ENCODE measurements at places on chromosomes 1 and 21.

- no peak for DNase-seq
Measured at GRCh38 chr1:175794586-175794985, 51.2 kb upstream of the TNR start.

GRCh38 chr1:237219751-237220642 lies 178.0 kb downstream of the RYR2 start:
- DNase-seq: no peak

- no peak for DNase-seq
Measured at GRCh38 chr1:21436488-21437340, 3.2 kb upstream of the NBPF3 start.

- DNase-seq: no peak
Measured at GRCh38 chr21:44789880-44790279, 11.7 kb downstream of the UBE2G2 start.

DNA sequence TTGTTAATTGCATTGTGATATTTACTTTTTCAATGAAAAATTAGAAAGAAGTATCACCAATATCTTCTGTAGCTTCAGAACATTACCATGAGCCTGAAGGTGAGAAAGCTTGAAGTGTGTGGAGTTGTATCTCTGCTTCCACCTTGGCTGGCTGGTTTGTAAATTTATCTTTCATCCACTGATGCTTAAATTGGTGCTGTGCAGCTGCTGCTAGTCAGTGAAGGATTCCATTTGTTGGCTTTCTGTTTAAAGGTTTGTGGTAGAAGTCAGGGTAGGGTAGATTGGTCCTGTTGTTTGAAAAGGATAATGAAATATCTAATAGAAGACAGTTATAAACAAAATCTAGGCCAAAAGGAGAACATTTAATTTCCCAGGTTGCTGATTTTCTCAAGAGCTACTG lies 105.7 kb downstream of the C1orf21 start:
- DNase-seq: no peak

DNA sequence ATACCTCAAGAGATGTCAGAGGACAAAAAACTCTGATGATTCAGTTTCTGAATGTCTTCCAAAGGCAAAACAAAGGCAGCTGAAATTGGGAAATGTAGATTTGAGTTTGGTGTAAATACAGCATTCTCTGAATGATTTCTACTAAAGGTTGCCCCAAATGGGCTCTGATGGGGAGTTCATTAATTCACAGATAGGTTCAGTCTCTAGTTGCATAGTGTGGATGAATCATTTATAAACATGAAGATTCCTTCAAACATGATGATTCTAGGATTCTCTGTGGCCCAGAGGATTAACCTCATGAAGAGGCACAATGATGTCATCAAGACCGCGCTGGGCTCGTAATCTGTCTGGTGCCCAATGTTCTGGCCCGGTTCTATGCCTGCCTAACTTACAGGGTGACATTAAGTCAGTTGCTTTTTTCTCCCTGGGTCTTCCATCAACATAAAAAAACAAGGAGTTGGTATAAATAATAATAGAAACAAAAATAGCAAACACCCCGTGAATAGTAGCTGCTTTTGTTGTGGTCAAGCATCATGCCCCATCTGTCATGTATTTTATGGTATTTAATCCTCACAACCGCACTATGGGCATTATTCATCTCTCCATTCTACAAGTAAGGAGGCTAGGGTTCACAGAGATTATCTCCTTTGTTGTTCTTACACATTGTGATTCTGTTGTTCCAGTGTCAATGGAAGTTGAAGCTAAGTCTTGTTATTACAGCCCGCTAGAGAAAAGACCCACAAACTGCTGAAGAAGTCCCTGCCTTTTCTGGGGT lies 509.6 kb upstream of the USP24 start:
- no peak for DNase-seq

- no peak for DNase-seq
Measured at GRCh38 chr21:38955495-38955894, 149.8 kb downstream of the ETS2 start.

DNA sequence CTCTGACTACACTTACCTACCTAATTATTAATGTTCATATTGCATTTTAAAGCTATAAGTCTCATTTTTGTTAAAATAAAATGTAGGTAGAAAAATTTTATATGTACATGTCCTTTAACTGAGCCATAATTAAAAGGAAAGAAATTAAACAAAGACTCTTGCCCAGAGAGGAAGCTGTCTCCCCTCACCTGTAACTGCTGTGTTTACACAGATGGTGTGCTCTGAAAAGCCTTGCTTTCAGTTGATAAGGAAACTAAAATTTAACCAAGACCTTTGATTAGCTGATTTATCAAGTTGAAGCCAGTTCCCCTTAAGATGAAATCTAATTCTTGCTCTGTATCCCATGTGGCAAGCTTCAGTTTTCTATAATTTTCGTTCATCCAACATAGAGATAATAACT lies 213.5 kb downstream of the LYPLAL1 start:
- DNase-seq: no peak

DNA sequence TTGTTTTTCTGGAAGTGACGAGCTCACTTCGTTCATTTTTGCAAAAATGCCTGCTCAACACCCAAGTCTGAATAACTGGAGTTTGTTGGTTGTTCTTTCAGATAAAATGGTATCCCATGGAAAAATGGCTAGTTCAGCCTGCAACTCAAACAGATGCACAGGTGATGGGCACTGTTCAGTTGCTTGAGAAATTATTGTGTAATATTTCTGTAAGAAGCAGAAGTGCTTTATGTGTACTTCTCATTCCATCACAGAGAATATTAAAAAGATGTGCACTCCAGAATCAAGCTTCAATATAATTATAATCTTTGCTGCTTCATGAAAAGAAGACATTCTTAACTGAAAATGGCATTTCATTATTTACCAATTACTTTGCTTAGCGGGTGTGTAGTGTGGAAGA lies 9.1 kb downstream of the SYT2 start:
- no peak for DNase-seq

DNA sequence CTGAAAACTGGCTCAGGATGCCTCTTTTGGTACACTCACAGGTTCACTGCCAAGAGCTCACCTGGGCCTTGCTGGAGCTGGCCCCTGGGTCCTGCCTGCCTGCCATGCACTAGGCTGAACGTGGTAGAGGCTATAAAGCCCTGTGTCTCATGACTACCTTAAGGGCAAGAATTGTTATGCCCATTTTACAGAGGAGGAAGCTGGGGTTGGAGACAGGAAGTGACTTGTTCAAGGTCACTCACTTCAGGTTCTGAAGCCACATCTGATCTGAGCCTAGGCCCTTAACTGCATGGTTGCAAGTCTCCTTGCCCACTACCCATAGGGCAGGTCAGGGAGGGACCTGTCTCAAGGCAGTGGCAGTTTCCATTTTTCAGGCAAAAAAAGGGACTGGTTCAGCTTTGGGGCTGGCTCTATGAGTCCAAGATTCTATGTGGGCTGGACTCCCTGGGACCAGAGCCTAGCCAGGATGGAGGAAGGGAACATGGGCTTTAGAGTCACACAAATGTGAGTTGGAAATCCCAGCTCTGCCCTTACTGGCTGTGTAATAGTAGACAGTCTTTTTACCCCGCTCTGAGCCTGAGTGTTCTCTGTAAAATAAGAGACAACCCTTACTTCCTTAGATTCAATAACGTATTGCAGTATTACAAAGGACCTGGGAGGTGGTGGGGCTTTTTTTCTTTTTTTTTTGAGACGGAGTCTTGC lies 7.8 kb downstream of the STK40 start:
- DNase-seq: no peak

DNA sequence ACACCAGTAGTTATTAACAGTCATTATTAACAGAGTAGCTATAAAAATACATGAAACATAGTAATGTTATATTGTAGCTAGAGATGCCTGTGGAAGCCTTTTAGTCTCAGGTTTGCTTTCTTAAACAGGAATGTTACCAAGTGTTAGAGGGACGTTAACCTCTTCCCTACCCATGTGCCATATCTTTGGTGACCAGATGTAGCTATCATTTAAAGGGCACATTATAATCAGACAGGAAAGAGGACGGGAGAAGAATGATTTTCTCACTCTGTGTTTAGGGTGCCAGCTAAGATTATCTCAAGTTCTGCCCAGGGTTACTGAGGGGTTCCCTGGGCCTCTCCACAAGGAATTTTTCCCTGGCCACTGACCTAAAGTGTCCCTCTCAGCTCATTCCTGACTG lies 20.9 kb upstream of the UBL4B start:
- no peak for DNase-seq

GRCh38 chr1:233355841-233356704 lies 28.5 kb downstream of the MAP3K21 start:
- no peak for DNase-seq

DNA sequence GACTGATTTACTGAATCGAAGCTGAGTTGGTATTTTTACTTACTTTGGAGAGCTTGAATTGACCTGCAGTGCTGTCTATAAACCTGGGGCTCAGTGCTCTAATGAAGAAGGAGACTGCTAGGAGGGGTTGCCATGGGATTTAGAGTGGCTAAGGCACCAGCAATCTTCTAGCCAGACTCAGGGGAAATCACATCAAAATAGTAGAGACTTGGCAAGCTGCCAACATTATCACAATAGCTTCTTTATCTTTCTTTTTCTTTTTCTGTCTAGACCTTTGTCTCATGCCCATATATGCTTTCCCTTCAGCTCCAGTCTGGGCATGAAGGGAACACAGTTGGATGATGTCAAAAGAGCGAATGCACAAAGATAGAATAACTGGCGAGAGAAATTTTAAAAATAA lies 301.1 kb upstream of the DPYD start:
- DNase-seq: no peak

DNA sequence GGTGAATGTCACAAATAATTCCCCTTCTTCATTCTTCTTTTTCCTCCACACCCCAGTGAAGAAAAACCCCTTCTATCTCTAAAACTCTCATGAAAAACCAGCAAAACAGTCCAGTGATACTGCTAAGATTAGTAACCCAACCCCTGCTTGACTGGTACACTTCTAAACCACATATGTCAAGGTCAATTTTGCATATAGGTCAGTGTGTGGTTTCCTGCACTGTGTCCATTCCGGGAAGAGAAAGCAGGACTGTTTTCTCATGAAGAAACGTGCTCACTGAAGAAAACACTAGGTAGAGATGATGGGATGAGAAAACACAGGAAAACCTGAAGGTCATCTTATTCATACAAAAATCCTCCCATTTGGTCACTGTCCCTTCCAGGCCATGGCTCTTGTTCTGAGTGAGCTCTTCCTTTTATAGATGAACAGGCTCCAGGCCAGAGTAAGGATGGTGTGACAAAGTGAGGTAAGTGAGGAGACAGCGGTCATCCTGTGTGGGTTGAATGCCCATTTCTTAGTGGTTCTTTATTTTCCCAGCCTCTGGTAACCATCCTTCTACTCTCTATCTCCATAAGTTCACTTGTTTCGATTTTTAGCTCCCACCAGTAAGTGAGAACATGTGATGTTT lies 122.7 kb downstream of the FASLG start:
- DNase-seq: no peak

DNA sequence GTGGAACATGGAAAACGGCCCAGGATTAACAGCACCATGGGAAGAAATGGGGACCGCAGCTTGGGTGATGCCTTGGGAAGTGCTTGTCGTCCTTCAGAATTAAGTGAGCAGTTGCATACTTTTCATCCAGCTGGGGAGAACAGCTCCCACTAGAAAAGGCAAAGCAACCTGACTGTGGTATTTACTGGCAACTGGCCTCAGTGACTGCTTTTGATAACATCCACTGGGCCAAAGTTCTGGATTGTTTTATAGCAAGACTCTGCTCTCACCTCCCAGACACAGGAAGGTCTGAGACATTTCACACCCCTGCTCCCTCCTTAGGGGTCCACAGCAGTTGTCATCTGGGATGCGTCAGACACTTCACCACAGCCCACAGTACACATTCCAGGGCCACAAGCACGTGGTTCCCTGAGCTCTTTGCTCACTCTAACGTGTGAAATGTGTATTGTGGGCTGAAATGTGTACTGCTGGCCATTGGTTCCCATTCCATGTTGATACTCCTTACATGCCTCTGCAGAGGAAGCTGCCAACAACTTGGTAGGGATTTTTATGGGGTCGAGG lies 6.6 kb downstream of the PAPPA2 start:
- DNase-seq: no peak

DNA sequence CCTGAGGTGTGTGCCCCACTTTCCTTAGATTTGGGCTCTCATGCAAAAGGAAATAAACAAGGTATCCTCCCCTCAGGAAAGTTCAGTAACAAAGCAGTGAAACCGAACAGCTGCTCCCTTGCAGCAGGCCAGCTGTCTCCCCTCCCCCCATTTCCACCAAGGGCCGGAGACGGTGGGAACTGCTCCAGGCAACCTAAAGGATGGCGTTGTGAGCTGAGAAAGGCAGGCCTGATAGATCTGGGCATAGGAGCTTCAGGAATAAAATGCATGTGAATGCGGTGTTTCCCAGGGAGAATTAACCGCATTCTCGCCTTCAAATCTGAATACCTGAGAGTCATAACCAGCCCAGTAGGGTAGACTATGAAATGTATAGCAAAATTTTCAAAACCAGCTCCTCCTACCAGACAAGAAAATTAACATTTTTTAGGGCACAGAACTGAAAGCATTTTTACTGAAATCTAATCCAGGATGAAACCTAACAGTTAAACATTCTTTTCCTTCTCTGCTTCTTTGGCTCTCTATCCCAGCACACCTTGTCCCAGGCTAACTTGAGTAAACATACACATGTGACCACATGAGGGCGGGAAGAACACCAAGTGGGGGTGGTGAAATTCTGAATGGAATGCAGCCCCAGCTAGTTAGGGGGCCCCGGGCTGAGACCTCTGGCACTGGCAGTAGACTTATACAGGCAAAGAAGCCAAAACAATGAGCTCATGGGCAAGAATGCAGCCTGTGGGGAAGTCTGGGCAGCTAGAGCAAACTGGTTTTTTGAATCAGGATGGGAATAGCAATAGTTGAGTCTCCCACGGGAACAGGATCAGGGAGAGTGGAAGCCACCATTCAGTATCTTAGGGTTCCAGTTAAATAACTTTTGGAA lies 11.5 kb downstream of the MCL1 start:
- DNase-seq: no peak

DNA sequence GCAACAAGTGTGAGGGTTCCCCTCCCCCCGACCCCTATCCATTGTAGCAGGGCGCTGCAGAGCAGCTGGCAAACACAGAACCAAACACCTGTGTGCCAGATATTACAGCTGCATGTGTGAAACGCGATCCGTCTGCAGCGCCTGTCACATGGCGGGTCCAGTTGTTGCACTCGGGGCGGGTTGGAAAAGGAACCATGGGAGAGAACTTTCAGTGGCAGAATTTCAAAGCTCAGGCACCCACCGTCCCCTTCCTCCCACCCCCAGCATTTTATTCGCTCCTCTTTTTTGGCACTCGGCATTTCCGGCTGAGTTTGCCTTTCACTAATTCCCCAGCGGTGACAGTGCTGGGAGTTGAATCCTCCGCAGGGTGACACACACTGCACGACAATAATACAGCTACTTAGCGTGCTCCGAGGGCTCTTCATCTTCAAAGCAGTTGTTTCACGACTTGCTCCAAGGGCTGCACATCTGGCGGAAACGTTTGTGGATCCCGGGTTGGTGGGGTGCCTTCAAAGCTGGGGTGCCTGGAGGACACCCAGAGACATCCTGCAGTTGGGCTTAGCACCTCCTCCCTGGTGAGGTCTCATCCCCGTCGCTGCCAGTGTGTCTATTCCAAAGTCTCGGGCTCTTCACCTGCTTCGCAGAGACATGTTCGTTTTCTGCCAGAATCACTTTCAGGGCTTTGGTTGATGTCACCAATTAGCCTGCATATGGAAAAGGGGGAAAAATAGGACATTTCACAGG lies 180.7 kb downstream of the ZBTB18 start:
- DNase-seq: no peak

Data from T follicular helper cell (primary cell).